ENCODE measurements at places on chromosomes 4 and X.

- no peak for DNase-seq
These were observed 1.8 kb downstream of the IQSEC2 start for GRCh38 chrX:53279296-53280237.

- no peak for DNase-seq
These were observed 2.8 kb downstream of the CLCN5 start for GRCh38 chrX:49925176-49925575.

DNA sequence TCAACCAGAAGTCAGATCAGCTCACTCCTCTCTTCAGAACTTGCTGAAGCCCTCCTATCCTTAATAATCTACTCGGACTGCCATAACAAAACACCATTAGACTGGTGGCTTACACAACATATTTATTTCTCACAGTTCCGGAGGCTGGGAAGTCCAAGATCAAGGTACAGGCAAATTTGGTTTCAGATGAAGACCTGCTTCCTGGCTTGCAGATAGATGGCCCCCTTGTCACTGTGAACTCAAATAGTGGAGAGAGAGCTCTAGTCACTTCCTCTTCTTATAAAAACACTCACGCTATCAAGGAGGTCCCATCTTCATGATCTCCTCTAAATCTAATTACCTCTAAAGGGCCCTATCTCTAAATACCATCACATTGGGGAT, 125.1 kb downstream of the CAMK2D start:
- DNase-seq = no peak

DNA sequence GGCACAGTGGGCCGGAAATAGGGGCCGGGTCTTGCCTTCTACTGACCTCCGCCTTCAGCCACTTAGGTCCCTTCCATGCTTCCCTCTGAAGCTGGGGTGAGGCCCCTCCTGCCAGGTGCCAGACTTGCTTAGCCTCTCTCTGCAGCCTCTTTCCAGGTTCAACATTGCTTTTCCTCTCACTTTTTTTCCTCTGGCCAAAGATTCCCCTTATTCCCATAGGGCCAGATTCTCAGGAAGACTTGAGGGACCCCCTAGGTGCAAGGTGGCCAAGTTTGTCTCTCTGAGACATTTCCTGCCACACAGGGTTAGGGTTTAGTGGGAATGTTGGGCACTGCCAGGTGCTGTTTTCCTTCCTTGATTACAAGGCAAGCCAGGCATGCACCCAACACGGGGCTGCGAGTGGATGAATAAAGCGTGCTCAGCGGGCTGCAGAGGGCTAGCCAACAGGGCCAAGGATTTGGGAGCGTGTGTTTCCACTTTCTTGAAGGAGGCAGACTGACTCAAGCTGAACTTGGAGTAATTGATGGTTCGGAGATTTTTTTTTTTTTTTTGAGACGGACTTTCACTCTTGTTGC, 7.6 kb upstream of the GJB1 start:
- DNase-seq = no peak

- DNase-seq = no peak
These were observed 110.6 kb downstream of the MGST2 start for GRCh38 chr4:139776235-139776634.

DNA sequence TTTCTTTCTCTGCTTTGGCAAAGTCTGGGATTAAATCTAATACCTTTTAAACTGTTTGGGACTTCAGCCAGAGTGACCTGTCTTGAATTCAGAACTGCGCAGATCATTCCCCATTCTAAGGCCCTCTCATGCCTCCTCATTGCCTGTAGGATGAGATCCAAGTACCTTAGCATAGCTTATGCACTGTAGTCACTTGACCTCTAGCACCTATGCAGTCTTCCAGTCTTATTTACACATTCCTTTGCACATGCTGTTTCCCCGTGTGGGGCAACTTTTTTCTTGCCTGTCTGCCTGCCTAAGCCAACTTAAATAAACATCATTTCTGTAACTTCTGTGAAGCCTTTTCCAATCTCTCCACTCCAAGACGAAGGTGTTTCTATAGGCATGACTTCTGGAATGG, 68.4 kb downstream of the AR start:
- DNase-seq = no peak

- DNase-seq = no peak
These were observed 764.1 kb upstream of the TENM3 start for GRCh38 chr4:181479141-181479540.

DNA sequence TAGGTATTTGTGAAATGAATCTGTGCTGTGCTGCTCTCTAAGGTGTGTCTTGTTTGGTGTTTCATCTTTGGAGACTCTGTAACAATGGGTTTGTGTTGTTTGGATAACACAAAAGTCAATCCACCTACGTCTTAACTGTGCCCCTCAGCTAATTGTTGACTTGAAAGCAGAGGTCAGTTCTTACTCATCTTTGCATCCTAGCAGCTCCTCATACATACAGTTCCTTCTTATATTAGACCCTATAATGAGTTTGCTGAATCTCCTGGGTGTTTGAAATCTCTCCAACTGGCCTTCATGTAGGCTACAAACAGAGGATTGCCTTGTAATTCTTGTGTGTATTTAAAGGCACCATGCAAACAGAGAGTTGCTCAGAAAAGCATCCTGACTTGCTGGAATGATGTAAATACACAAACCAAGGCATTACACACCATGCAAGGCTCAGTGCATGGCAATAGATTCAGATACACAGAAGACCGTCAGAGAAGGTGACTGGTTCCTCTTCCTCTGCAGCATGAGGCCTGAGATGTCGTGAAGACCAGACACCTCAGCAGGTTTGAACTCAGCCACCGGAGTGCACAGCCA, 220.0 kb upstream of the JADE1 start:
- no peak for DNase-seq

DNA sequence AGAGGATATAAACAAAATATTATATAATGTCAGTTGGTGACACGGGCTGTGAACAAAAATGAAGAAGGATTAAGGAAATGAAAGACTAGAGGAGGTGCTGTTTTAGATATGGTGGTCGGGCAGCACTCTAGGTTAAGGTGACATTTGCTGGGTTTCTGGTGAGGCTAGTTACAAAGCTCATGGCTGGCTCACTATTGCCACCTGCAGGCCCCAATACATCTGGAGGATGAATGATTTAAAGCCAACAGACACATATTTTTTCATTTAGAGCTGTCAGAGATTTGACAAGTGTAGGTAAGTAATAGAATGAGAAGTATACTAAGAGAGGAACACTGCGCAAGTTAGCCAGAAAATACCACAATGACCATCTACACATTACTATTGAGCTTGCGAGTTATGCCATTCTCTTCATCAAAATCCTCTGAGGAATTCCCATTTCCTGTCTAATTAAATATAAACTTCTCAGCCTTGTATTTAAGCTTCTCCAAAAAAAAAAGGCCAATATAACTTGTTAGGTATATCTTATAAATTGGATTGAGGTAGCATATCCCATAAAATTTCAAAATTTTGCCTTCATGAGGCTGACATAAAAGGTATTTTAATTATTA, 6.4 kb upstream of the FGG start:
- no peak for DNase-seq
